ENCODE measurements at places on chromosomes 2 and 18. TPM values are rescaled to one million over a fixed set of nuclear protein-coding genes. Genes with fewer than 3 reads are reported as not detected.

DNA sequence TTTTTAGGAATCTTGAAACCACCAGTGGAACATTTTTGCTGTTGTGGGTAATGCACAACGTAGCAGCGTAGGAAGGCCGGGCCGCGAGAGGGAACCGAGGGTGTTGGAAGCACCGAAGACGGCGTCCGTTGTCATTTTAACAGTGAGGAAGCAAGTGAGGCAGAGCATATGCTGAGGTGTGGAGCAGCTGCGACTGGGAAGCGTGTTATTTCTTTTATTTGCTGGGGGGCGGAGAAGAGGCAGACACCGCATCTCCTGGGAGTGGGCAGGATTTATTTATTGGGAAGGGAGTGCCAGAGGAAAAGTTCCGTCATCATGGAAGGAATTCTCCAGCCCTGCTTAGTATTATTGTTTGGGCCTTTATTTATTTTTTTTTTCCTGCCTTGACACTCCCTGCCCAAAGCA, 232.8 kb downstream of the KLHL29 start:
- H3K4me1 ChIP-seq: peaks cover 1% of the 10 kb centered on the region
- H3K4me3 ChIP-seq: no peak overlapping the region
- H3K27ac ChIP-seq: no peak overlapping the region
- peaks cover 16% of the 10 kb centered on the region for H3K27me3 ChIP-seq
- DNase-seq: no peak

DNA sequence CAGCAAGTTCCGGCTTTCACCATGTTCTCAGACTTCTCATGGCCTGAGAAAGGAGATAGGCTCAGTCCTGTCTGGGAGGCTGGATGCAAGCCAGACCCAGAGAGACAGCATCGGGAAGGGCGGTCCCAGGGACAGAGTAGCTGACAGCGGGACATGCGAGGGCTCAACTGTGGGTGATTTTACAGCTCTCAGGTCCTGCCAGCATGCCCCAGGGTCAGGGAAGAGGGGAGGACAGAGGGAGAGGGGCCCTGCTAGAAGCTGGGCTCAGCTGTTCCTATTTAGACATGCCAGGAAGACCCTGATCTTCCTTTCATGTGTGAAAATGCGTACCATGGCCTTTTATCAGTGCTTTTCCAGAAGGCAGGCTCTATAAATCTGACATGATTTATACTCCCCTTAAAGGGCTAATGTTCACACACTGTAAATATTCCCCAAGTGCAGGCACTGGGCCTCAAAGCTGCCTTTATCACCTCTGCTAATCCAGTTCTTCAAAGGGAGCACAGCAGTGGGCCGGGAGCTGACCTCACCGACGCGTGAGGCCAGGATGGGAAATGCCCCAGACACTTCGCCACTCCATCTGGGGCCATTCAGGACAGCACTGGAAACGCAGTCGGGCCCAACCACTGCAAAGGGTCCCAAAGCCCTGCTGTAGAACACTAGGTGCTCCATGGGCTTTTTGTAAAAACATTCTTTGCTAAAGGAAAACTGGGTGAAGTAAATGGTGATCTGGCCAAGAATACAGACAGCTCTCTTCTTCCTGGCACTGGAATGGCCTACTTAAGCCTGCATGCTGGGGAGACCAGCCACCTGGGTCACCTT, 96.1 kb upstream of the LMAN1 start:
- no peak for DNase-seq
- peaks cover 17% of the 10 kb centered on the region for H3K4me1 ChIP-seq
- peaks cover 77% of the 10 kb centered on the region for H3K27me3 ChIP-seq
- no peak overlapping the region for H3K4me3 ChIP-seq
- H3K36me3 ChIP-seq: no peaks in the 10 kb centered on the region
- H3K27ac ChIP-seq: peak overlapping the region; percentile 73

- no peak overlapping the region for H3K4me3 ChIP-seq
- H3K4me1 ChIP-seq: peaks cover 15% of the 10 kb centered on the region
- peaks cover 2% of the 10 kb centered on the region for H3K27me3 ChIP-seq
Measured at GRCh38 chr18:50742952-50743351, 76.9 kb downstream of the MRO start.

- no peaks in the 10 kb centered on the region for H3K36me3 ChIP-seq
- no peak overlapping the region for H3K4me3 ChIP-seq
- H3K4me1 ChIP-seq: peaks cover 6% of the 10 kb centered on the region
- peaks cover 26% of the 10 kb centered on the region for H3K27me3 ChIP-seq
- no peak for DNase-seq
- H3K27ac ChIP-seq: no peak overlapping the region
Measured at GRCh38 chr2:131039908-131040660, 53.2 kb downstream of the FAM168B start.

DNA sequence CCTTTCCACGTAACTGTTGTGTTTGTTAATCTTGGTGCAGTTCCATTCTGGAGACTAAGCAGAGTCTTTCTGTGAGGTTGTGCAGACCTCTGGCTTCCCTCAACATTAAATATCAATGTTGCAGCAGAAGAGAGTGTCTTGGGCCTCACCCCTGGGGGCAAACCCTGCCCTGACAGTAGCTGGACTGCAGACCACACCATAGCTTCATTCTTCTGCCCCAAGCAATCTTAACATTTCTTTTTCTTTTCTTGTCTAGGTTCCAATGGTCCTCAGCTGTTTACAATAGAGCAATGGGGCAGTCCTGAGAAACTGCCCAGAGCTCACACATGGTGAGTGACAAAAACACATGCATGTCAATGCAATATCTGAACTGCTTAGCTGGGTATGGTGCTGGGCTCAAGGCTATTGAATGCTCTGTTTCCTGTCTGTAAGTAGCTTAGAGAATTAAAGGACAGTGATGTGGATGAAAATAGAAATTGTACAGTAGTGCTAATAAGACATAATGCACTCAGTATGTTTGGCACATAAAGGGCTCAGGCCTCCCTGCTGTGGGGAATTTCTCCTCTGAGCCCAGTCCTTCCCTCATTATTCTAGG, 237.6 kb downstream of the ALPK2 start:
- H3K4me3 ChIP-seq: no peak overlapping the region
- H3K4me1 ChIP-seq: no peaks in the 10 kb centered on the region
- no peak for DNase-seq

The NFE2L2 gene
- total RNA-seq: 58.7 TPM

The GPAT2 gene
- total RNA-seq: not detected

Measured in progenitor cell of endocrine pancreas (in vitro differentiated cells).